ENCODE measurements at places on chromosomes 12 and 14.
A peak's percentile ranks its signal among the peaks of the same experiment; 100 is the strongest.

- DNase-seq, result no peak
These were observed 125.6 kb downstream of the PIWIL1 start for GRCh38 chr12:130463275-130463658.

GRCh38 chr14:88040146-88040545 is 35.2 kb downstream of the GPR65 start:
- DNase-seq, result no peak

- no peak for DNase-seq
These were observed 100.9 kb upstream of the CCDC91 start for GRCh38 chr12:28089338-28089737.

DNA sequence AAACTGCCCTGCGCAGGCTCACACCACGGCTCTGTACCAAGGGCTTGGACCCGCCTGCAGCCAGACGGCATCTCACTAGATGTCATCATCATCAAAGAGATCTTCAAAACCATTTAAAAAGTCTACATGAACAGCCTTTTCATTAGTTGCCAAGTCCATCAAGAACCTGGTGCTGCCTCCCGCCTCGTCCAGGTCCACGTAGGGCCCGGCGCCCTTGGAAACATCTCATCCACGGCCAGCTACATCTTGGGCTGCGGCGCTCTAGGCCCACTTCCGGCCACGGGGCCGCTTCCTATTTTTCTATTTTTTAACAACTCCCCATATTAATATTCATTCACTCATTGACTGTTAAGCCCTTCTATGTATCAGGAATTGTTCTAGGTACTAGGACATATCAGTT is 7.4 kb upstream of the GNPNAT1 start:
- no peak for DNase-seq

DNA sequence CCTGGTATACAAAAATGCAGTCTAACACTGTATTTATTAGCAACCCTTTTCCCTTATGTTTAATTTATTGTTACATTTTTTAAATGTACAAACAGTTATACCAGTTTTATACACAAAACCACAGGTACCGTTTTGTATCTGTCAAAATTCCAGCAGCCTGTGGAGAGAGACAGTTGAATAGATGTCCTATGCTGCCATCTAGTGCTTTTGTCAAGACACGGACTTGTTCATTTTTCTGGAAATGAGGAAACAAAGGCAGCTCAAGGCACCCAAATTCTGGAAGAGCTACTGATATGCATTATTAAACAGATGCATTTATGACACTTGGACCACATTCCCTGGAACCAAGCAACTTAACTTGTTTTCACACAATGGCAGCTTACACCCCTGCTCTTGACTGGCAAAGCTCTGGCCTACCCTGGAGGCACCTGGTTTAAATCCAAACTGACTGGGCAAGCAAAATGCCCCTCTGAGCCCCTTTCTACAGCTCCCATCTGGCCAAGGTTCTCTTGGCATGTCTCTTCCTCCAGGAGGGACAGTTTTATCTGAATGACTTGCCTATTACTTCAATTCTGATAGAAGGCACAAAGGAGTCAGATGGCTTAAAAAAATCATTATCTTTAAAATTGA is 286.9 kb upstream of the PRKD1 start:
- peak; percentile 22 for DNase-seq

GRCh38 chr12:96365604-96366380 is 34.4 kb downstream of the CDK17 start:
- DNase-seq, result no peak

- no peak for DNase-seq
These were observed 4.8 kb downstream of the KLRC4 start for GRCh38 chr12:10404798-10405197.

GRCh38 chr12:122206111-122206881 is 2.8 kb downstream of the B3GNT4 start:
- no peak for DNase-seq

DNA sequence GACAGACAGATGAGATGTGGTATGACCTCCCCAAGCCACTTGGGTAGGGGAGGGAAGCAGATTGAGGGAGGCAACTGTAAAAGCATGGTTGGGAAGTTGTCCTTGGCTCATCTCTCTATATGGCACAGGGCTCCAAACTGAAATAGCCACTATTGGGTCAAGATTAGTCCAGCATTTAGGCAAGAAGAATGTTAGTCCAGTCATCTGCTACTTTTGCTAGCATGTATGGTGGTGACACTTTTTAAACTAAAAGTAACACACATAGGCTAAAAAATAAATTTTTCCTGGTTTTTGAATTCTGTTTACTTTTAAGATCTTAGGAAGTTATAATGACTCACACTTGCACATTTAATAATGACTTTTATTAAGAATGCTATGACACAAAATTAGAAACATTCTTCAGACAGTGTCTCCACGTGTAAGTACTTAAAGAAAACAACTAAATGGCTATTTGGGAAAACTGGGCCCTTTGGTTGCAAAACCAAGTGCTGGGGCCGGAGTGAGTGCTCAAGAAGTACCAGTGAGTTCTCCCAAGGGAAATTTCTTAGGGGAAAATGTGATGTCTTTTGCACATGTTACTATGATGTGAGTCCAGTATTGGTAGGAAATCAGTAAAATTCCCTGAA is 179.1 kb upstream of the HIF1A start:
- DNase-seq, result no peak

- DNase-seq, result no peak
These were observed 13.1 kb downstream of the RHOF start for GRCh38 chr12:121780429-121780828.

GRCh38 chr12:109554761-109555160 is 18.5 kb downstream of the MMAB start:
- DNase-seq, result no peak

GRCh38 chr14:42469637-42470426 is 863.2 kb downstream of the LRFN5 start:
- DNase-seq, result no peak

DNA sequence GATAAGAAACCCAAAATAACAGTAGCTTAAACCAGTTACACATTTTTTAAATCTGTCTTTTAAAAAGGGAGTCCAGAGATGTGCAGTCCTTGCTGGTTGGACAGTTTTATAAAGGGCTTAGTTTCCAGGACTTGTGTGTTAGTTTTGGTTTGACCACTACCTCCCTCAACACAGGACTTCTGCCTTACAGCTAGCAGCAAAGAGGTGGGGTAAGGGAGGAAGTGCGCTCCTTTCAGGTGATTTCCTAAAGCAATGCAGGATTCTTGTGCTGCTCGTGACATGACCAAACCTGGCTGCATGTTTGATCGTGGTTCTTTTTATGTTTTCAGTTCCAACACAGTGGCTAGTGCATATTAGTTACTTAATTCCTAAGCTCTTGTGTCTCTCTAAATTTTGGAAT is 266.2 kb downstream of the TMTC2 start:
- no peak for DNase-seq
